ENCODE measurements at places on chromosomes 1 and 21.

DNA sequence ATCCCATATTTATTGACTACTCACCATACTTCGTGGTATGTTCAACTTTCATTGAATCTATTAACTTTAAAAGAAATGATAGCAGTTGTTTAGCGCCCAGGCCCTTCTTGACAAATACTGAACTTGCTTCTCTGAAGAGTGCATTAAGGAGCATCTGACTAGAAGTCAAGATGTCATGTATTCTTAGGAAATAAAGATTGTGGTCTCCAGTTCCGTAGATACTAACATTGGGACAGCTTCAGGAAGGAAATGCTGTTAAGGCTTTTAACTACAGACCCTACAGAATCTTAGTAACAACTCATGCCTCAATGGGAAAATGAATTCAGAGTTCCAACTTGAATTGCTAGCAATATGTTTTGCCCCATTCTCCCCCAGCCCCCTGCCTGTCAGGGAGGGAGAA, 14.8 kb downstream of the LYST start:
- DNase-seq: no peak

DNA sequence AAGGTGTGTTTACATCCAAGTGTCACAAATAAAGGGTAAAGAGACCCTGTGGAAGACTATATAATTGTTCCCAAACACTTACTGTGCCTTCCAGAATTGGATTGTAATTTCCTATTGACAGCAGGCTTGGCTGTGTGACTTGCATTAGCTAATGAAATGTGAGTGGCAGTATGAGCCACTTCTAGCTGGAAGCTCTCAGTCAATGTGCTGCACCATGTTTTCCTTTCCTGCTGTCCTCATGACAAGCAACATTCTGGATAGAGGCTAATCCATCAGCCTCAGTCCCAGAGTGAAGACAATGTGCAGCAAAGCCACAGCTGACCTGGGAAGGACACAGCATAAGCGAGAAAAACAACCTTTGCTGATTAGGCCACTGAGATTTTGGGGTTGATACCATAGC, 5.9 kb upstream of the FOXJ3 start:
- DNase-seq: peak; percentile 29

DNA sequence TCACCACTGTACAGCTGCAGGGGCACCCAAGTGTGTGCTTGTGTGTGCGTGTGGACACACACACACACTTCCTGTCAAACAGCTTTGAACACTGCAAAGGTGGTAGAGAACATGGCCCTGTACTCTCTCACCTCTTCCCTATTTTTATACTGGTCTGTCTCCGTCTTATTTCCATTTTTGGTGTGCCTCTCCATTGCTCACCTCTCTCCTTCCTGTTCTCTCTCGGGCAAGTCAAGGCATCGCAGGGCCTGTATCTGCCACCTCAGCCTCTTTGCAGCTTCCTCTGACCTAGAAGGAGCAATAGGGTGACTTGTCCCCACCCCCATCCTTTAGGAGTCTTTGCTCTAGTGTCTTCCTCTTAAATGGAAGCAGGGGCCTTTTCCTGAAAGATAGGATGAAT, 2.2 kb downstream of the SMCP start:
- DNase-seq: no peak

DNA sequence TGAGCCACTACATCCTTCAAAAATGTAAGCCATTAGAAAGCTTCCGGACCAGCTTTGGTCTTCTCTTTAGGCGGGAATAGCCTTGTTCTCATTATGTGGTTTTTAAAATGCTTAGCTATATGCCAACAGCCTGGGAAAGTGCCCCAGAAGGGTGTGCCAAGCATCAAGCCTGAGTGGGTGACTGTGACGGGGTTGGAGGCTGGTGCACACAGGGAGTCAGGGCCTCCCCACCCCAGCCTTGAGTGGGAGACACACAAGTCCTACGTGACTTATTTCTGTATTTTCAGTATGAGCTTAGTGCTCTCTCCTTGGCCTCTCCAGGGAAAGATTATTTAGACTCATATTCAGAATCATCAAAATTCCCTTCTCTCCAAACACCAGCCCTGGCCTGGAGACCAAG, 9.8 kb downstream of the UBASH3A start:
- no peak for DNase-seq

- DNase-seq: no peak
These were observed 35.8 kb downstream of the SPEN start for GRCh38 chr1:15883326-15883725.

DNA sequence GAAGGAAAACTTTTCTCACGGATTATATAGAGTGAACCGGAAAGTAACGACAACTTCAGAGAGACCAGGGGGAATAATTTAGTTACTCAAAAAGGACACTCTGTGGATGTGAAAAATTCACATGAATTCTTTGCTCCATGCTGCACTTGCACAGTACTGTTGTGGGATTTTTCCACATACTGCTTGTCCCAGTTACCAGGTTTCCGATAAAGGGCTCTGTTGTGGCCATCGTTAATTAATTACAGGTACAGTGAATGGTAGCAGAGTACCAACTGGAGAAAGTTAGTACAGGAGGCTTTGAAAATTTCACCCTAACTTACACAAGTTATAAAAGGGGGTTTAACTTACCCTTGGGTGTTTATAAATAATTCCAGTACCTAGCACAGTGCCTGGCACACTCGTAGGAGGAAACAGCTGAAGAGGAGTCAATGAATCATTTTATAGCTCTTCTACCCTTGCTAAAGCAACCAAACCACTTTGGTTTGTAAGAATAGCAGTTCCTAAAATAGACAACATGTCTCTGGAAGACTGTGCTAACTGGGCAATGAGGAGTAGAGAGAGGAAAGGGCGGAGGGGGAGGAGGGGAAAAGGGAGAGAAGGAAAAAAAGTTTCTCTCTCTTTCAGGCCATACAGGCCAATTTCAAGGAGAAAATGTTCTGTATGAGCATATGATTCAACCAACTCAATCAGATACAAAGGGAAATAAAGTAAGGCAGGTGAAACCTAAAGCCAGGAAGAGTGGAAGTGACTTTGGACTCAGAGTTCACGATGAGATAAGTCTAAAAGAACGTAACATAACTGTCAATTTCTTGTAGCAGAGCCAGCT, 98.3 kb upstream of the MAGI3 start:
- no peak for DNase-seq

GRCh38 chr21:35810431-35810970, 249.8 kb downstream of the SETD4 start:
- no peak for DNase-seq

GRCh38 chr1:52225174-52225573, 83.3 kb downstream of the ZFYVE9 start:
- DNase-seq: no peak

DNA sequence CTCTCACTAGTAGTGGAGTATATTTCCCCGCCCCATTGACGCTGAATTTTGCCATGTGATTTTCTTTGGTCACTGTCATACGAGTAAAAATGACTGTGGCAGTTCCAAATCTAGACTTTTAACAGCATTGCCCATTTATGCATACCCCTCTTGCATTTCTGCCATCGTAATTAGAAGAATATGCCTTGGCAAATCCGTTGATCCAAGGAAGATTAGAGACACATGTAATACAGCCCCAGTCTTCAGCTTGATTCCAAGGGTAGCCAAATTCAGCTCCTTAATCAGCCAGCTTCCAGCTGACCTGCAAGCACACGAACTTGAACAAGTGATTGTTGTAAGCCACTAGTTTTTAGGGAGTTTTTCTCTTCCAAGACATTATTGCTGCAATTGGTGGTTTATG, 290.3 kb upstream of the ADAMTS5 start:
- DNase-seq: no peak

DNA sequence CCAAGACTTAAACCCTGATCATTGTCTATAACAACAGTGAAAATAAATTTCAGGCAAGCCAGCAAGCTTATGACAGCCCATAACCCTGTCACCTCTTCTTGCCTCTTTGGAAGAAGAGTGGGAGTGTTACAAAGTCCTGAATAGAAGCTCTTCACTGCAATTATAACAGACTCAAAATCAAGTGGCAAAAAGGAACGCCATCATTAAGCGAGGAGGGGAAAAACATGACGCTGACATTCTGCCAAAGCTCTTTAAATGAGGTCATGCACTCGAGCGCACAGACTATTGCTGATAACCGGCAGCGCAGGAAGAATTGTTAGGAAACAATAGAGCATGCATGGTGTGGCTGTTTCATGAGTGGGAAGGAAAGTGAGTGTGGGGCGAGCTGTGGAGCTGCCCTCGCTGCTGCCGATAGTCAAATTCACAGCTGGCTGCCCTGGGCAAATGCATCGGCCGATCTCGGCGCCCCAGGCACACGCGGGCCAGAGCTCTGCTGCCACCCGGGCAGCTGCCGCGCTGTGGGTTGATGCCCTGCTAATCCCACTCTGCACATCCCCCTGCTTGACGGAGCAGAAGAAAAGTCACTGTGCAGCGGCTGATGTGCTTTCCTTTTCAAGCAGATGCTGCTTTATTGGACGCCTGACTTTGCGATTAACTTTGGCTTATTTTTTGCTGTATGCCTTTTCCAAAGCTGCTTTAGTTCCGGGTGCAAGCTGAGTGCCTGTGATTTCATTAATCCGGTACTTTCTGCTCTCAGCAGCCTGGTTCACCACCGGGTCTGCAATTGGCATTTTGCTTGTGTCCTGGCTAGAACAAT, 102.4 kb upstream of the ST6GALNAC5 start:
- DNase-seq: peak; percentile 14

- DNase-seq: no peak
These were observed 75.8 kb downstream of the RRAGC start for GRCh38 chr1:38783640-38784229.

GRCh38 chr1:200479816-200480215, 70.0 kb upstream of the ZNF281 start:
- DNase-seq: no peak

GRCh38 chr1:32749771-32750170, 47.2 kb upstream of the SYNC start:
- no peak for DNase-seq

GRCh38 chr1:11982010-11982392, 1.8 kb downstream of the MFN2 start:
- no peak for DNase-seq

DNA sequence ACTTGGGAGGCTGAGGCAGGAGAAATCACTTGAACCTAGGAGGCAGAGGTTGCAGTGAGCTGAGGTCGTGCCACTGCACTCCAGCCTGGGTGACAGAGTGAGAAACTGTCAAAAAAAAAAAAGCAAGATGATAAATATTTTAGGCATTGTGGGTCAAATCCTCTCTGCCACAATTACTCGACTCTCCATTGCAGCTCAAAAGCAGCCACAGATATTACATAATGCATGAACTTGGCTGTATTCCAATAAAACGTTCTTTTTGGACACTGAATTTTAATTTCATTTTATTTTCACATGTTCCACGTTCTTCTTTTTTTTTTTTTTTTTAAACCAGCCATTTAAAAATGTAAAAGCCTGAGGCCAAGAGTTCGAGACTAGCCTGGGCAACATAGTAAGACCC, 69.4 kb downstream of the TCP10L start:
- DNase-seq: no peak

- no peak for DNase-seq
These were observed 54.5 kb upstream of the GADD45A start for GRCh38 chr1:67630438-67631045.

- no peak for DNase-seq
These were observed 75.1 kb downstream of the CNST start for GRCh38 chr1:246641394-246641793.

GRCh38 chr1:240732390-240732789, 120.4 kb upstream of the GREM2 start:
- peak; percentile 72 for DNase-seq

Measured in pons (tissue), 1 donor.